Occipital lobe (tissue), 3 donors: ENCODE measurements at places on chromosomes 12 and 14. TPM values are rescaled to one million over a fixed set of nuclear protein-coding genes. Genes with fewer than 3 reads are reported as not detected.

TAS2R20 gene
- total RNA-seq, result 22.9 TPM

GRCh38 chr12:98389593-98389992 lies 125.8 kb upstream of the TMPO start:
- no peak for DNase-seq

GRCh38 chr12:754851-755562 lies 2.6 kb downstream of the WNK1 start:
- DNase-seq, result no peak

- no peak for DNase-seq
Observed at GRCh38 chr12:13154027-13154538, 42.4 kb upstream of the EMP1 start.

DNA sequence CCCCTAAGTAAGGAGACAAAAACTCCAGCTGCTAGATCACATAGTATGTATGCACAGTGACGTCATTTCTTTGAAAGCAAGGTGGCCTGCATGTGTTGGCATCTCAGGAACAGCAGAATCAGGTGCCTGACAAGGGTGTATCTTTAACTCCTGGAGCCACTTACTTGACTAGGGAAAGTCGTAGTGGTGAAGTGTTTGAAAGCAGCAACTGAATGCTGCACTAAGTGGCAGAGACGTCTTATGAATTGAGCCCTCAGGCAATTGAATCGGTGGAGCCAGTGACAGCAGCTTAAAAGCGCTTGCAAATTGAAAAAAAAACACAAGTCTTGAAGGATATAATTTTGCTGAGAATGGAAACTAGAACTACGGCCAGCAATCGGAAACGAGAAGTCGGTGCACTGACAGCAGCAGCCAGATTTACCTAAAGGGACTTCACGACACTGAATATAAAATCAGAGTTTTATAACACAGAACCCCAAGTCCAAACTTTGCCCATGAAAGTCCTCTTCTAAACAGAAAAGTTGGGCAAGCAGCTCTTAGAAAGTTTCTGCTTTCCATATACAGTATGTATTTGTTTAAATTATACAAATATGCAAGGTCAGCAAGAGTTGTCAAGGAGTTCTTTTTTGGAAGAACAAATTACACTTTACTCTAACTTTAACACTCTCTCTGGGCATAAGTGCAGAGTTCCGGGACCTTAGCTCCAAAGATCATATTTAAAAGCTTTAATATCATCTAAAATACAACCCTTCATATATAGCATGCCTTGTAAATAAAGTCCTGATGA lies 1.1 kb downstream of the IGF1 start:
- peak; percentile 5 for DNase-seq

- no peak for DNase-seq
Observed at GRCh38 chr14:89775151-89775550, 179.4 kb downstream of the EFCAB11 start.

DNA sequence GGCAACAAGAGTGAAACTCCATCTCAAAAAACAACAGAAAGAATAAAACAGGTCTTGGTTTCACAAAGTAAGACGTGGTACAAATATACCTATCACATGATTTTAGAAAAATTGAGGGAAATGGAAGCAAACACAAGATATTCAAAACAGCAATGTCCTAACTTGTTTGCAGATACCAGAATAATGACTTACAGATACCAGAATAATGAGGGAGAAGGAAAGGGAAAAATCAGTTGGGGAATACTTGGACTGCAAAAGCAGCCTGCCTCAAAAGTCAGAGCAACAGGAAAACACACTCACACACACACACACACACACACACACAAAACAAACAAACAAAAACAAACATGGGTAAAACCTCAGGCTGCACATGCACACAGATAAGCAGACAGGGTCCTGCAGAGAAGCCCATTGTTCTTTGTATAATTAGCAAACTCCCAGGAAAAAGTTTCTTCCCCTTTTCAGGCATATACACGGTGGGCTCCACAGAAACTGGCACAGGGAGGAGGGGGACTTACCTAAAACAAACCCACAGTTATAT lies 65.7 kb upstream of the CAPRIN2 start:
- no peak for DNase-seq
